ENCODE measurements at places on chromosomes 6 and 20.

GRCh38 chr6:111802720-111803330, 70.4 kb downstream of the FYN start:
- DNase-seq = no peak

DNA sequence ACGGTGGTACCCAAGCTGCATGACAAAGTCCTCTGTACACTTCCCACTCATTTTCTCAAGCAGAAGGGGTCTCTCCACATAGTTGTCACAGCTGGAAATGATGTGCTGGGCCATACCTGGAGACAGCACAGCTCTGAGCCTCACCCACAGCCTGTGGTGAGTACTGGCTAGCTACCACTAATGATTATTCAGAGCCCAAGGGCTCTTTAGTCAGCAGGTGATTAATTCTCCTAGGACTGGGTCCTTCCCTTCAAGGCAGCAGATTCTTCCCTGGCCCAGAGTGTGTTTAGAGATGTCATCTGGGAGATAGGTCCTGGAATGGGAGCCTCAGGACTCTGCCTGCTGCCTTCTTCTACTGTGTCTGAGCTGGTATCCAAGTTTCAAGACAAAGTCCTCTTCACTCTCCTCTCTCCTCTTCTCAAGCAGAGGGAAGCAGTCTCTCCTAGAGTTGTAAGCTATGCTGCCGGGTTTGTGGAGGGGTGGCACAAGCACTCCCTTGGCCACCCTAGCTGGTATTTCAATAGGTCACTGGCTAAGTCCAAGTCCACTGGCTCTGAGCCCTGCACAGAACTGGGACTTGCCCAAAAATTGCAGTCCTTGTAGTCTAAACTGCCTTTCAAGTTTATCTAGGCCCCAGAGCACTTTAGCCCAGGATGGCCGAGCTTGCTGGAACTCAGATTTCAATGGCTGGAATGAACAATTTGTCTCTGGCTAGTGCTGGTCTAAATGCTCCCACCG, 49.8 kb upstream of the VGLL2 start:
- no peak for DNase-seq

DNA sequence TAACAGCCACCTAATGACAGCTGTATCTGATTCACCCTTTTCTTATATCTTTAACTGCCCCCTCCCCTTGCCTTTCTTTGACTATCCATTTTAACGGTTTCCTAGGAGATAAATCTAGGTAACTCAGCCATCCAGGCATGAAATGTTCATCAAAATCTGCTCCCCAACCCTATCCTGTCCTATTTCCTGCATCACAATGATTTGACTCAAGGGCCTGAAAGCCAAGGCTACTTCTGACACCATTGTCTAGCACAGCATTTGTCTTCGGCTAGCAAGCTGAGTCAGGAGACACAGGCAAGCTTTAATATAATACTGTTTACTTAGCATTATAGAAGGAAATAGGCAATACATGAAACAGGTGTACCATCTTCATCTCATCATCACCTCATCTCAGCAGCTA, 31.6 kb upstream of the MANEA start:
- DNase-seq = no peak

- no peak for DNase-seq
Observed at GRCh38 chr20:17890330-17890729, 78.3 kb downstream of the SNX5 start.

- no peak for DNase-seq
Observed at GRCh38 chr6:64520050-64520449, 884.4 kb downstream of the PHF3 start.

- no peak for DNase-seq
Observed at GRCh38 chr6:17093686-17094085, 8.2 kb upstream of the STMND1 start.

DNA sequence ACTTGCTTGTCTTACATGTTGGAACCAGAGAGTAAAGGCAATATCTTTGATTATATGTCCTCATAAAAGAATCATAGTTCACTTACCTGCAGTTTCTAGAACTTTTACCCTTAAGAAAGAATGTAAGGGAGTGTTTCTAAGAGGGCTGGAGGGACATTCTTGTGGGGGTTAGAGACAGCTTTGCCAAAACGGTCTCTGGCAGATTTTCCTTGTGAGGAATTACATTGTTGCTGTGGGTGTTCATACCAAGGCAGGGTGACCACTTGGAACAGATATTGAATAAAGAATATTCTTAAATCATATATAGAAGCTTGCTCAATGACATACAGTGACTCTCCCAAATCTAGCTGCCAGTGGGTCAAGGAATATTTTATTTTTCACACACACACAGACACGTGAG, 517.6 kb upstream of the SOX4 start:
- no peak for DNase-seq

DNA sequence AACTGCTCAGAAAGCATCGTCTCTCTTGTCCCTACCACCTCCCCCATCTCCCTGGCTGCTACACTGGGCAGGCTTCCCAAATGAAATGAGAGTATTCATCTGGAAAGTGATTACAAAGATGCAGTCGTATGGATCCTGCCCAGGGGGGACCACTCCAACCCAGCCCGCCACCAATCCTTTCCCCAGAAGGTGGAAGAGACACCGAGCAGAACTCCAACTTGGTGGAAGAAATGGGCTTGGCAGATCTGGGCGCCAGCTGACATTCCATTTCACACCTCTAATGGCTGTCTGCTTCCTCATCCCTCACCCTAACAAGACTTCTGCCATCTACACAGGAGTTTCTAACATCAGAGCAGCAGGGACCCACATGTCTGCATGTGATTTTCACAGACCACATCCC, 12.7 kb downstream of the PKHD1 start:
- no peak for DNase-seq

- DNase-seq = no peak
Observed at GRCh38 chr6:150430815-150431214, 62.0 kb downstream of the IYD start.

- DNase-seq = no peak
Observed at GRCh38 chr20:34579191-34579978, 20.9 kb downstream of the MAP1LC3A start.

DNA sequence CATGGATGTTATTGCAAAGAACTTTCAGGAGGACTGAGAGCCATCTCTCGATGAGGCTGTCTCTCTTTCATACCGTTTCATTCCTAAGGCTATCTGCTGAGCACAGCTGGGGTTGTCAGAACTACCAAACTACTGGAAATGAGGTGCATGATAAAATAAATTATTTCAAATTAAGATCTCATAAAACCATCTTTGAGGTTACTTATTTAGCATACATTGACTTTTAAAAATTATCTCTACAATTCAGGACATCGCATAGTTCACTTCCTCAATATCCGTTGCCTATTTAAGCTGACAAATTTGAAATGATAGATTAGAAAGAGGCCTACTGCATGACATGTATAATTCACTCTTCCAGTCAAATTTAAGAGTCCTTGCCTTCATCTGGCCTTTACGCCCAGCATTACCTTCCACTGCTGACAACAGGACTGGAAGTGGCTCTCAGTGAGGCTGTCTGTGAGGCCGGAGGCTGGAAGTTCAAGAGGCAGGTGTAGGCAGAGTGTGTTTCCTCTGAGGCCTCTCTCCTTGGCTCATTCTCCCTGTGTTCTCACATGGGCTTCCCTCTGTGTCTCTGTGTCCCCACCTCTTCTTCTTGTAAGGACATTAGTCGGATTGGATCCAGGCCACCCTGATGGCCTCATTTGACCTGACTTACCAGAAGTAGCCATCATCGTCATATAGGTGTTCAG, 12.8 kb upstream of the DUSP22 start:
- no peak for DNase-seq

- no peak for DNase-seq
Observed at GRCh38 chr20:57964011-57964862, 254.4 kb upstream of the PMEPA1 start.

GRCh38 chr6:28653876-28654275, 128.2 kb downstream of the GPX5 start:
- no peak for DNase-seq

DNA sequence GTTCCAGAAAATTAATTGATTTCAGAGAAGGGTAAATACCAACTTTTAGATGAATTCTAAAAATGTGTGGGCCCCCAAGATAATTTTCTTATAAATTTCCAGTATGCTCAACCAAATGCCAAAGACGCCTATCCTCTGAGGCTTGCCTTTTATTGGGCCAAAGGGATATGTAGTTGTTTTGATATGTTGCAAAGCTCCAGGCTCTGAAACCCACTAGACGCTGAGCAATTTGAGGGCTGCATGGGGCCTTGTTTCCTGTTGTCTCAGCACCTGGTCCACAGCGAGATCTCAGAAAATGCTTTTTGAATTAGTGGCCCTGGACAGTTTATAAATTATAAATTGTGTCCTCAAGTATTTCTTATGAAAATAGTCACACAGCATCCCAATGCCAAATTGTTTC, 397.2 kb downstream of the SAMD5 start:
- no peak for DNase-seq

DNA sequence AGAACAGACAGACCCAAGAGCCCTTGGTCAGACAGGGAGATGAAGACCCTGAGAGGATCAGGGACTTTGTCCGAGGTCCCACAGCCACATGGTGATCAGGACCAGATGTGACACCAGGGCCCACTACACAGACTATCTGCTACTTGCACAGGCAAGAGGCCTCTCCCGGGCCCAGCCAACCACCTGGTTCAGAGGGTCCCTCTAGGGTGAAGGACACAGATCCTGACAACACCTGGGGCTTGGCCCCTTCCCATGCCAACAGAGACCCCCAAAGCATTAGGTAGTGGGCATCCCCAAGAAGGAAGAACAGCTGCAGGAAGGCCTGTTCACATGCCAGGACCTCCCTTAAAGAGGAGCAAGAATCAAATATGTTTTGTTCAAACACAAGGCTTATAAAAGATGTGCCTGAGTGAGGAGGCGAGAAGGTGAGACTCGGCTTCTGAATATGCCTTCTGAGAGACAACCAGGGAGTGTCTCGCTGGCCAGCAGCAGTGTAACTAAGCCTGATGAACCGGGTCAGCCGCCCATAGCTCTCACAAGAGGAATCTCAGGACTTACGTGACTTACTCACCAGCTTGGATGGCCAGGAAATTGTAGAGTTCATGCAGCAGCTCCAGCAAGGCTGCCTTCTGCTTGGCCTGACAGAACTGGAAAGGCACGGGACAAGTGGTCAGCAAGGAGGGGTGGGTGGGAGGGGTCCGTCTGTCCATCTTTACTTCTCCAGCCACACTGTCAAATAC, 5.0 kb downstream of the LEMD2 start:
- no peak for DNase-seq

- no peak for DNase-seq
Observed at GRCh38 chr6:141309295-141309694, 823.4 kb upstream of the GJE1 start.

DNA sequence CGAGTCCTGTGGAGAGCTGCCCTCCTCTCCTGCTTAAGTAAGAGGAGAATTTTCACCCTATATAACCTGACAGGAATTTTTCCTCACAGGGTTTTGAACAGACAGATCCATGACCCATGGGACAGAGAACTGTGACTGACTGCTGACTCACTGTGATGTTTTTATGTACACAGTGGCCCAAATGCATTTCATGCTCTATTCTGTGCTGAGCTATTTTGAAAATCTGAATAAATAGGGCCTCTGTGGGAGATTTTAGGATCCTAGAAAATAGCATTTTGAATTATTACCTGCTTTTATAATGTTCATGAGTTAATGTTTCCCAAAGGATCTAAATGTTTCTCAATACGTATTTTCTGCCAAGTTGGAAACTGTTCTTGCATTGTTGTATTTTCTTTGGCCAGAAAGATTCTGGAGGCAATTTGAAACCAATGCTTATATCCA, 577.4 kb downstream of the HTR1B start:
- no peak for DNase-seq

DNA sequence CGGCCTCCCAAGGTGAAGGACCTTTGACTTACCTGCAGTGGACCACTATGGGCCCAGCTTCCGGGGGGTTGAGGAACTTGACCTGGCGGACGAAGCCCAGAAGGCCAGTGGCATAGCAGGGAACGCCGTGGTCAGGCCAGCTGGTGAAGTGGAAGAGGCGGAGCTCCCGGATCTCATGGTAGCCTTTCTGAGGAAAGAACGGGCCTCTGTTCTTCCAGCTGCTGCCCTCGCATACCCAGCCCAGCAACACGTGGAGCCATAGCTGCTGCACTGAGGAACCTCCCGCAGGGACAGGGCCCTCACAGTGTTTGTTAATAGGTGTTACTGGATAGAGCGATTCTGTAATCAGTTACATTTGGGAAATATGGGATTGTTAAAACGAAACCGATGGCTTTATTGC, 492.1 kb upstream of the CHD6 start:
- no peak for DNase-seq

All from stimulated activated CD4-positive, alpha-beta T cell treated with anti-CD3 and anti-CD28 coated beads, Interleukin-1b, Interleukin-23, amount 100 ng/mL, for 1 hour (primary cell).